ENCODE measurements at places on chromosomes 12 and 14.

DNA sequence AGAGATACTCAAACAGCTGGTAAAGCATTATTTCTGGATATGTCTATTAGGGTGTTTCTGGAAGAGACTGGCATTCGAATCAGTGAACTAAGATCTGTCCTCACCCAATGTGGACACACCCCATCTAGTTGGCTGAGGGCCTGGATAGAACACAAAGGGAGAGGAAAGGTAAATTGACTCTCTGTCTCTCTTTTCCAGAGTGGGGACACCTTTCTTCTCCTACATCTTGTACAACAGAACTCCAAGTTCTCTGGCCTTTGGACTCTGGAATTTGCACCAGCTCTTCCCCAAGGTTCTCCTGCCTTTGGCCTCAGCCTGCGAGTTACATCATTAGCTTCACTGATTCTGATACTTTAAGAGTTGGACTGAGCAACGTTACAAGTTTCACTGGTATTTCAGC, 1253.9 kb downstream of the SLC16A7 start:
- no peak for DNase-seq

DNA sequence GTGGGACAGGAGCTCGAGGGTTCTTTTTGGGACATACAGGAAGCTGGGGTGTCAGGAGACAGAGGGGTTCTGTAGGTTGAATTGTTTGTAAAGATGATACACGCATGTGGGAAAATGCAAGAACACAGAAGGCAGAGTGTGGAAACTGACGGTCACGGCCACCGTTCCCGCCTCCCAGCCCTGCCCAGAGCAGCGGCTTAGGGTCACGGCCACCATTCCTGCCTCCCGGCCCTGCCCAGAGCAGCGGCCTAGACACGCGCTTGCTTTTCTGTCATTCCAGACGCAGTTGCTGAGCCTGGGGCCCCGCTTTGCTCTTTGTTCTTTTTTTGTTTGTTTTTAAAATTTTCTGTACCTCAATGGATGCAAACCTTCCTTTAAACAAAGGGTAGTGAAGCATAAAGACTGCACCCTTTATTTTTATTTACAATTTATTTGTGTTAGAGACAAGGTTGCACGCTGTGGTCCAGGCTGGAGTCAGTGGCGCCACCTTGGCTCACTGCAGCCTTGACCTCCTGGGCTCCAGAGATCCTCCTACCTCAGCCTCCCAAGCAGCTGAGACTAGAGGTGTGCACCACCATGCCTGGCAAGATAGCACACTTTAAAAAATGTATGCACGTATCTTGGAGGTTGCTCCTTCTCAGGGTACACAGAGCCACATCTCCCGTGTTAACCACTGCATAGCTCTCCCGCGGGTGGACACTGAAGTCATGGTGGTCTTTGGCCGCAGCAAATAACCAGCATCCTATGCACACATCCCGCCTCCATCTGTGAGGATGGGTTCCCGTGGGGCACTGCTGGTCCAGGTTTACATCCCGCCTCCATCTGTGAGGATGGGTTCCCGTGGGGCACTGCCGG, 142.3 kb downstream of the ADGRD1 start:
- no peak for DNase-seq

DNA sequence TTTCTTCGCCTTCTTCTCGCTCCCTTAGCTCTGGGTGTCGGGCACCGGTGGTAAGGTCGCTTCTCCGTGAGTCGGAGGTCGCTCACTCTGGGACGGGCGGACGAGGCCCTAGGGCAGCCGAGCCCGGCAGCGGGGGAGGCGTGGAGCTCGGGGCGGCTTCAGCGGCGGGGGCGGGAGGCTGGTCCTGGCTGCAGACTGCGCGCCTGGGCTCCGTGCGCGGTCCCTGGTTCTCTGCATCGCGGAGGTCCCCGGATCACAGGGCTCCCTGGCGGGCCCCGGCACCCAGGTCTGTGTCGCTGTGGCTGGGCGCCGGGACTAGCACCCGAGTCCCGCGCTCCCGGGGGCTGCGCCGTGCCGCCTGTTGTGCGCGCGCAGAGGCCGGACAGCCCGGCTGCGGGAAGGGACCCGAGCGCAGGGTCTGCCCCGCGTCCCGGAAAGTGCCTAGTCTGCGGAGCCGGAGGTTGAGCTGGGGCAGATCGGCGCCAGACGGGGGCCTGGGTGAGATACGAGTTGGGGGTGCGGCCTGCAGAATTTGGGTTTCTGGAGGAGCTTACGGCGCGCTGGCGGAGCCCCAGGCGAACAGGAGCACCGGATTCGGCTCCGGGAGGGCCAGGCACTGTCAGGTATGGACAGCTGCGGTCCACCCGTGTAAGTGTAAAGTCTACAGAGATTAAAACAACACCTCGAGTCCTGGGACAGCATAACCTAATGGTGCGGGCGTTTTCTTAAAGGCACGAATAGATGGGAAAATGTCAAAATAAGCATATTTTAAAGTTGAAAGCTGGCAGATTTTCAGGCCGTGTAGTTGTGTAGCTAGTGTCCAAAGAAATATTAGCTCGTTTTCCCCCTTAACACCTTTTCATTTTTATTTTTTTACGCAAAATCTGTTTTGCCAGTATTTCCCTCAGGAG, 713 bp downstream of the FRMD6 start:
- DNase-seq = peak; percentile 56

- DNase-seq = no peak
Observed at GRCh38 chr12:56391721-56392120, 29.1 kb upstream of the APOF start.

- no peak for DNase-seq
Observed at GRCh38 chr12:68565391-68565903, 45.3 kb upstream of the RAP1B start.

- no peak for DNase-seq
Observed at GRCh38 chr14:22542360-22542759, 46.7 kb downstream of the DAD1 start.

- DNase-seq = no peak
Observed at GRCh38 chr14:51889851-51890250, 29.4 kb downstream of the GNG2 start.

DNA sequence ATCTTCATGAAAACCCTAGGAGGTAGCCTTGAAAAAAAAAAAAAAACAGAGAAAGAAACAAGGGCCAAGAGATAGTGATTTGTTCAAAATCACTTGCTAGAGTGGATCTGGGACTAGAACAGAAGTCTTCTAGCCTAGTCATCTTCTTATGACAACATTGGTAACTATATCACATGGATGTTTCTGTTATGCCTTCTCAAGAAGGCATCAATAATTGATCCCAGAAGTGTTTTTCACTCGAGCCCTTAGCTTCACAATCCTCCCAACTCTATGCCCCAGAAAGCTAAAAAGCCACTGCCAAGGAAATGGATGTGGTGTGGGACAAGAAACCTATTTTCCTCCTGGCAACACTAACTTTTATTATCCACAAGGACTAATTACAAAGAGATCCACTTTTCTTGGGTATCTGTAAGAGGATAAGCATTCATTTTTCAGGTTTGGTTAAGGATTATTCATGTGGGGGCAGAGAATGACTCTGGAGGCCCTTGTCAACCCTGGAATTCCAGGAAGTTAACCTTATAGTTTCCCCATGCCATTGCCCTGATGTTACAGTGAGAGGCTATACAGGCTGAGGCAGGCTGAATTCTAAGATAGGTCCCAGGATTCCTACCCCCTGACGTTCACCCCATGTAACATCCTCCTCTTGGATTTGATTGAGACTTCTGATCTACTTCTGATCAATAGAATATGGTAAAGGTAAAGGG, 67.7 kb upstream of the CPM start:
- no peak for DNase-seq

DNA sequence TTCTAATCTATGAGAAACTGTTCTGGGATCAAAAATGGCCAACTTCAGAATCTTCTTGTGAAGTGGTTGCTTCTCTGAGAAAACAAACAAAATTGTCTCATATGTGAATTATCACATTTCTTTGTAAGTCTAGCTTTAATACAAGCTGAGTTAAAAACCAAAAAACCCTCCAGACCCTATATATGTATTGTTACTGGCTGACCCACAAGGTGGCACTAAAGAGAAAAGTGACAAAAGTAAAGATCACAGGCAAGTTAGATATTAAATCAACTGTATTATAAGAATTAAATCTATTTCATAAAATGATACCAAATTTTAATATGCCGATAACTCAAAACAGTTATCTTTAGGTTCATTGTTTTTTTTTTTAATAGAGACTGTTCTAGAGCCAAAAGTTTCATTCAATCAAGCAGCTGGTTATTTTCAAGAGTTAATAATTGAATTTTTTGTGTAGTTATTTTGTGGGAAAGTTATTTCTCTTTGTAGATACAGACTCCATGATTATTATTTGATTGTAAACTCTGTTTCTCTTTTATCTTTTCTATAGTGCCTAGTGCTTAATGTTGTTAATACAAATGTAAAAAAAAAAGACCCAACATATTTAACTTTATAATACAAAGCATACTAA, 7.5 kb upstream of the TRHDE start:
- peak; percentile 20 for DNase-seq

DNA sequence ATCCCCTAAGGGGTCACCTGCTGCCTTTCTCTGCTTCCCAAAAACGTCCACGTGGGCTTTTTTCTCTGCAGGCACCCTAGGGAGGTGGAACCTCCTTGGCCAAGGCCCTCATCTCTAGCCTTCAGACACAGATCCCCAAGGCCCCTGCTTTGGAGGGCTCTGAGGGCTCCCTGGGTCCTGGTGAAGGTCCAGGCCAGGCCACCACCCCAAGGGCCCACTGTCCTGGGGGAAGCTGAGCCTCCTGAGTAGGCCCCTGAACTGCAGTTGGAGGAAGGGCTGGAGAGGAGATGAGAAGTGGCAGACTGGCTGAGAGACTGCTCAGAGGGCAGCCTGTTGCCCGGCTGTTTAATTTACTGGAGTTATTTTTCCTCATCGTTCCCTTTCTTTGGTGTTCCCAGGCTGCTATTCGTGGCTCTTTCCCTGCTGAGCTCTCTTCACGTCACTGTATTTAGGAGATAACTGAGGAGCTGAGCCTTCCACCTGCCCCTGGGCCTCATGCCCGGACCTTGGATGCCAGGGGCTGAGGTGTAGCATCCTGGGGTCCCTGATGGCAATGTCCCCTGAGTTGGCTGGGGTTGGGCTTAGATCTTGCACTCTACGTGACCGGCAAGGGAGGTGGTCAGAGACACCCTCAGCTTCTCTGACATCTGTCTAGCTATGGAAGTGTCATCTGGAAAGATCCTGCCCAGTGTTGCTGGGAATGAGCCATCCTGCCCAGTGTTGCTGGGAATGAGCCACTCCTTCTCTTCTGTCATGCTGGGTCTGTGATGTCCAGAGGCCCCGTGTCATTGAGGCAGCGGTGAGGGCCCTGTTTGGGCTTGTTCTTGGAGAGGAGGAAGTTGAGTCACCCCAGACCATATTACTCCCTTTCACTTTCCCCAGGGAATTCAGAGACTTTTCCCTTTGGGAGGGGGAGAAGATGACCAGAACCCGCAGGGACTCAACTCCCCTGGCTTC, 139.8 kb downstream of the TSPAN9 start:
- no peak for DNase-seq

GRCh38 chr14:63499701-63500250, 43.4 kb downstream of the PPP2R5E start:
- DNase-seq = no peak

GRCh38 chr14:92510972-92511371, 2.6 kb upstream of the RIN3 start:
- no peak for DNase-seq

DNA sequence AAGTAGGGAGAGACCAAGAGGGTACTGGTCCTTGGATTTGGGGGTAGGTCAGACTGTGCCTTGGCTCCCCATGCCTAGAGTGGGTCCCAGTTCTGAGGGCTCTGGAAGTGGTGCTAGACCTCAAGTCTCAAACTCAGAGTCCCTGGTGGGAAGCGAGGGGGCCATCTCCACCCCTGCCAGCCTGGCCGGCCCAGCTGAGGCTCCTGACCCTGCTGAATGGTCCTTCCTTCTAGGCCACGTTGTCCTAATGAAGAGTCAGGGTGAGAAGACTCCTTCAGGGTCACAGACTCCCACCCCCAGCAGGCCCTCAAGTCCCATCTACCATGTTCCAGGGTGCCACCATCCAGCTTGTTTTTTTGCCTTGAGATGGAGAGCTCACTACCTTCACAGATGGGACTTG, 12.9 kb downstream of the SERPINA6 start:
- DNase-seq = no peak

DNA sequence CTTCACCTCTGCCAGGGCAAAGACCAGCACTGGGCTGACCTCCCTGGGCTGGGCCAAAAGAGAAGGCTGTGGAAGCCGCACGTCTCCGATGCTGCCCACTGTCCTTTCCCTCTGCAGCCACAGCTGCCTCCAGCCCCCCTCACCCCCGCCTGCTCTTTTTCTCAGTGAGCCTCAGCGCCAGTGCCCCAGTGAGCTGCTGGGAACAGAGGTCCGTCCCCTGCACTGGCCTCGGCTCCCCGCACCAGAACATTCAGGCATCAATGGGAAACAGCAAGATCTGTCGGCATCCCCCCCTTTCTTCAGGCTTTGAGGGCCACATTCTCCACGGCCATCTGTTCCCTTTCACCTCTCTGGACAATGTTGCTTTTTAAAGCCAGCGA, 398.1 kb downstream of the ZFP36L1 start:
- no peak for DNase-seq

DNA sequence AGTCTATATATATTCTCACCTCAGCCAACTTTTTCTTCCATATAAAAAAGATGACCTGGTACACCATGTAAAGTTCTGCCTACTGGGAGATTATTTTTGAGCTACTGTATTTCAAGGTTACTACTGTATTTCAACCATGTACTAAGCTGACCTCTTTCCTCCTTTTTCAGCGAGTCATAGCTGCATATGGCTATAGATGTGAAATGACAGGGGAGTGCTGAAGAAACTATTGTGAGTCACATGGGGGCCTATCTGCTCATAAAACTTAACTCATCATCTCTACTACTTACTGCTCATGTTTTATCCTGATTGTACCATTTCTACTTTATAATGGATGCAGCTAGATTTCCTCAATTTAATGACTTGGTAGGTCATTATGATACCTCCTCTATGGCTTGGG, 571.4 kb upstream of the ATP2B1 start:
- no peak for DNase-seq

DNA sequence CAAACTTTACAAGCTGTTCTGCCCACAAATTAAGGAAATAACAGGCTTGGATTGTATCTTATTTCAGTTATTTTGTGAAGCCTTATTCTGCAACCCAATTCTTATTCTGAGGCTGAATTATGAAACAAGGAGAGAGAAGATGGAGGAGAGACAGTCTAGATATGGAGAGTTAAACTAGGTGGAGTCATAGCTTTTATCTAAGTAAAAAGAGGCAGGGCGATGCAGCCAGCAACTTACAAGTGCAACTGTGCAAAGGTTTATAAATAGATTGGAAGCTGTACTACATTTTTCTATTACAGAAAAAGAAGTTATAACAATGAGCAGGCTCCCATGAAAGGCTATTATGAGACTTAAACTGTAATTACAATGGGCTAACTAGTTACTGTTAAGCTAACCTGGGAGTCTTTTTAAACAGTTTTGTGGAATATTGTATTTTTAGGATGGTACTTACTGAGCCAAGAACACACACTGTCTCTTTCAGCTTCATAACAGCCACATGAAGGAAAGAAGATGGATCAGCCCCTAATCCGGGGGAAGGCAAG, 22.4 kb downstream of the NID2 start:
- DNase-seq = no peak

- no peak for DNase-seq
Observed at GRCh38 chr14:70907996-70908934, 1.0 kb downstream of the PCNX1 start.

GRCh38 chr12:100995771-100996170, 201.2 kb downstream of the ANO4 start:
- DNase-seq = no peak

- DNase-seq = no peak
Observed at GRCh38 chr12:115623764-115624334, 653.6 kb downstream of the MED13L start.

GRCh38 chr14:103109535-103110441, 13.5 kb upstream of the TNFAIP2 start:
- DNase-seq = no peak

- no peak for DNase-seq
Observed at GRCh38 chr14:68880581-68881105, 87.8 kb upstream of the ZFP36L1 start.

- DNase-seq = no peak
Observed at GRCh38 chr12:17884581-17884980, 205.4 kb downstream of the RERGL start.
